CD4-positive, alpha-beta T cell treated with Interleukin-4 for 4 hours (primary cell): ENCODE measurements at places on chromosomes 5 and 9.

DNA sequence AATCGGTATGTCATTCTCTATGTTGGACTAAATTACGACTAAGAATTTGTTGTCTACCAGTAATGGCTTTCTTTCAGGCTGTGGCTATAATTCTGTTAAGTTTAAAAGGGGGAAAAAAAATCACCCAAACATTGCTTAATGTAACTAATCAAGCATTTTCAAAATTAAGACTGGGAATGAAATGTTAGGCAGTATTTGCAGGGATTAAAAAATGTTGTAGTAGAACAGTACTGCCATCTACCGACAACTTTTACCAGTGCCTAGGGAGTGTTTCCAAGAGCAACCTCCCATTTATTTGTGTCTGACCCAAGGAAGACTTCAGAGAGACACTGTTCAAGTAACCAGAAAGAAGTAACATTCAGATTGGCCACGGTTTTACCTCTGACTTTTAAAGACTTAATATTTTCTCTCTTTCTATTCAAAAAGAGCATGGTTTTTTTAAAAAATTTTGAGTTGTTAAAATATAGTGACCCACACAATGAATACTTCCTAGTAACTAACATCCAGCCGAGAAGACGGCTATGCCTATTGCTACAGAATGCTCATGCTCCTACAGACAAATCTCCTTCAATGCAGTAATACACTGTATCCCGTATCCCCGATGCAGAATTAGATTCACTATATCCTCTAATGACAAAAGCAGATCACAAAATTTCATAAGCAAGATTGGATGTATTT is 92.4 kb downstream of the ARL15 start:
- DNase-seq, result peak; percentile 41

DNA sequence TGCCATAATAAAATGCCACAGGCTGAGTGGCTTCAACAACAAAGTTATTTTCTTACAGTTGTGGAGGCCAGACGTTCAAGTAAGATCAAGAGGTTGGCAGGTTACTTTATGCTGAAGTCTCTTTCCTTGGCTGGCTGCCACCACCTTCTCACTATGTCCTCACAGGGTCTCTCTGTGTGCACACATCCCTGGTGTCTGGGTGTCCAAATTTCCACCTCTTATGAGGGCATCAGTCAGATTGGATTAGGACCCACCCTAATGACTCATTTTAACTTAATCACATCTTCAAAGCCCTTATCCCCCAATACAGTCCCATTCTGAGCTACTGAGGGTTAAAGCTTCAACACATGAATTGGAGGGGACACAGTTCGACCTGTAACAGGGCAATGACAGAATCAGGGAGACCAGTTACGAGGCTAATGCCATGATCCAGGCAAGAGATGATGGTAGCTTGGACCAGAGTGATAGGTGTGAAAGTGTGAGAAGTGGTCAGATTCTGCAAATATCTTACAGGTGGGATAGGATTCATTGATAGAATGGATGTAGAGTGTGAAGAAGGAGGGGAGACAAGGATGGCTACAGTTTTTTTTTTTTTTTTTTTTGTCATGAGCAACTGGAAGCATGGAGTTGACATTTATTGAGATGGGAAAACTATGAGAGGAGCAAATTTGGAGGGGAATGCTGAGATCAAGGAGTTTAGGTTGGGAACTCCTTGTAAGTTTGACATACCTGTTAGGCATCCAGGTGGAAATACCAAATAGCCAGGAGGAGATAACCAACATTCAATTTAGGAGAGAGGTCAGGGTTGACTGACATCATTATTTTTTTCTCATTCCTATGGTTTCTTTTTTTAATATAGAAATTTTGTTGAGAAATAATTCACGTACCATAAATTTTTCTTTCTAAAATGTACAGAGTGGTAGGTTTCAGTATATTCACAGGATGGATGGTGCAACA is 39.6 kb upstream of the FGF1 start:
- DNase-seq, result no peak

DNA sequence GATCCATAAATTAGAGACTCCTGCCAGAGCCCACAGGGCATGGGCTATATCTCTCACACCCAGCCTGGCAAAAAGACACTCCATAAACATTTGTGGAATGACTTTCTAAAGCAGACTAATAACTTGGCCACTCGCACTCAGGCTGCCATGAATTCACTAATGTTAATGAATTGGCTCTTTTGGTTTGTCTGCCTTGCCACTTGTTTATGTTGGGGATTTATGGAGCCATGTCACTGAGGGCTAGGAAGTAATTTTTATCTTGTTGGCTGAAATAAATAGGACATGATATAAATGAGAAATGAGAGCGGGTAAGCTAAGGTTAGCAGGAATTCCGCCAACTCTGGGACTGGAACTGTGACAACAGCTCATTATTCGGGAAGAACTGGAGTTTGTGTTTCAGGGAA is 55.2 kb downstream of the DROSHA start:
- no peak for DNase-seq

GRCh38 chr9:133701981-133702797 is 36.0 kb downstream of the SARDH start:
- DNase-seq, result peak; percentile 60

GRCh38 chr5:35664584-35664983 is 46.9 kb downstream of the SPEF2 start:
- DNase-seq, result no peak

DNA sequence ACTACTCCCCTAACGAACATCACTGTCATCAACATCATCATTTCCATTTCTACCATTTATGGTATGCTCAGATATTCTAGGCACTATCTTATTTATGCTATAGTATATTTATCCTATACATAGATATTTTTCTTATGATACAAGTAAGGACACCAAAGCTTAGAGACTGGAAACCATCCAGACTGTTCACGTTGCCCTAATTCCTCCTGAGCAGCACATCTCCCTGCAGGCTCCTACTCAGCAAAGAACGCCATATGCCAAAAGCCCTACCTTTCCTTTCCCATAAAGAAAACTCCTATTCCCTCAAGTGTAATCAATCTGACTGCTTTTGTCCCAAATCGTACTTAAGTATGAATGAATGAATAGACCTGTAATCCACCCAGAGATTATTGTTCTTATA is 247.0 kb downstream of the PRELID2 start:
- no peak for DNase-seq

- no peak for DNase-seq
Measured at GRCh38 chr9:9746826-9747225, 866.0 kb downstream of the PTPRD start.

GRCh38 chr5:78985725-78986223 is 664 bp upstream of the ARSB start:
- DNase-seq, result peak; percentile 54

GRCh38 chr9:120791161-120791560 is 2.1 kb downstream of the FBXW2 start:
- no peak for DNase-seq

GRCh38 chr5:160921423-160922285 is 69.6 kb upstream of the ATP10B start:
- DNase-seq, result no peak

DNA sequence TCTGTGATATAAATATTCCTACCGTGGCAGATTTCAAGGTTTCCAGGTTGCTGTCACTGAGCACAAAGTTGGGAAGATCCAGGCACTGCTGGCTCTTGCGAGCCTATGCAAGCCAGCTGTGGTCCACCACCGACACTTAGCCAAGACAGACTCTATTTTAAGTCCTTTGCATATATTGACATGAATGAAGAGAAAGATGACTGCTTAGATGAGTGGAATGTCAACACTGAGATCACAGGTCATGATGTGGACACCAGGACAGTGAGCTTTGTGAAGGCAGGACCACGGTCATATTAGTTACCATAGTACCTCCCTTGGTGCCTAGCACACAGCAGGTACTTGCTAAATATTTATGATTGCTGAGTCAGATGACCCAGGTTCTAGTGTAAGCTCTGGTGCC is 217.0 kb downstream of the PAPPA start:
- no peak for DNase-seq

- DNase-seq, result peak; percentile 87
Measured at GRCh38 chr5:111530298-111530740, 18.0 kb upstream of the STARD4 start.

GRCh38 chr9:37026113-37026930 is 7.7 kb downstream of the PAX5 start:
- DNase-seq, result no peak

GRCh38 chr9:19759066-19759465 is 29.8 kb downstream of the SLC24A2 start:
- DNase-seq, result no peak

- no peak for DNase-seq
Measured at GRCh38 chr5:140113180-140113698, 670 bp upstream of the PURA start.

DNA sequence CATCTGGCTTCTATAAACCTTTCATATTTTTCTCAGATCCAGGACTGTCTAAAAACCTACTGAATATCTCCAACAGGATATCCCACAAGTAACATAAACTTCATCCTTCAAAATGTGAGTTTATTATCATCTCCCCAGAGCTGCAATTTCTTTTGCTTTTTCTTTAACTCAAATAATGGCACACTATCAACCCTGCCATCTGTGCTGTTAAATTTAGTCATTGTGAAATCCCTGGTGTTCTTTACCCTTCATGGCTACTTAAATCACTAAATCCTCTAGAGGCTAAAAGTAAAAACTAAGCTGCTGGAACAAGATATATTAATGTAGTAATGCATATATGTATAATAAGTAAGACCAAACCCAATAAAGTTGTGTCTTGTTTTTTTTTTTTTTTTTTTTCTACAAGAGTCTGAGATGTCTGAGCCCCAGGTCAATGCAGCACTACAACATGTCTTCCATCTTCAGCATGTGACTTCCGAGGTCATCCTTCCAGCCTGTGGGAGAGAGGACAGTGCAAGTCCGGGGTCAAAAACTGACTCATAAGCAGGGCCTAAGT is 362.9 kb downstream of the ADGRV1 start:
- no peak for DNase-seq

GRCh38 chr5:73387601-73388305 is 60.8 kb downstream of the FOXD1 start:
- peak; percentile 54 for DNase-seq

DNA sequence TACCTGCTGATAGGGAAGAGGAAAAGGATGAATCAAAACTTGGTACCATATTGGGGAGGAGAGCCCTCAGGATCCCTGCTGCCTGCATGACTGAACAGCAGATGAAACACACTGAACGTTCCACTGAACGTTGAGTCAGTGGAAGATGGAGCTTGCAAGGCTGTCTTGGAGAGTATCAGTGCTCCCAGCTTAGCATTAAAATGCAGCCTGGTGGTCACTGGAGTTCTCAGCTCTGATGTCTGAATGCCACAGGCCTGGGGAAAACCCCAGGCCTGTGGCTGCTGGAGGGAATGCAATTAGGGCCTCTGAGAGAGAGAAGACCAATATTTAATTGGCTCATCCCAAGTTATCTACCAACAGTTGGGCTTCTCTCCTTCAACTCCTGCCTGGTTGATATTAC is 54.5 kb downstream of the PDE4D start:
- DNase-seq, result no peak

GRCh38 chr9:64061013-64061627 is 1223.9 kb downstream of the FOXD4L5 start:
- DNase-seq, result no peak

- no peak for DNase-seq
Measured at GRCh38 chr9:86546712-86547111, 192.5 kb upstream of the TUT7 start.

DNA sequence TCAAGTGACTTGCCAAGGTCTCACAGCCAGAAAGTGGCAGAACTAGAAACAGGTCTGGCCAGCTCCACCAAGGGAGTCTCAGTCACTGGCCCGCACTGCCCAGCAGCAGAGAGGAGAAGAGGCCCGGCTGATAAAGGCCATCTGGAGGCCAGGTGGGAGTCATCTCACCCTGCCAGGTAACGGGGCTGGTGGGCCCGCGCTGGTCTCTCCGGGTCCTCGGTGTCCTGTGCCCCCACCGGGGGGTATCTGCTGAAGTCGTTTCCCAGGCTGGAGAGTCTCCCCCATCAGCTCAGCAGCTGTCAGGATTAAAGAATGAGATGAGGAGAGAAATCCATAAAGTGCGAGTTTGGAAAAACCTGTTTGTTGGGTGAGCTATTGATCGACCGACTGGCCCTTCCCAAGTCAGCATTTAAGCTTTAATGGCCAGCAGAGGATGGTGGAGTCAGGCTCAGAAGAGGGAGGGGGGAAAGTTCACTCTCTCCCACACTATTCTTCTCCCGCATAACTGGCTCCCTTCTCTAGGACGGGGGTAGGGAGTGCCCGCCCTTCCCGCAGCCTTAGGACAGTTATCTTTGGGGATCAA is 30.3 kb downstream of the LMX1B start:
- DNase-seq, result no peak

GRCh38 chr5:99398976-99399375 is 470.2 kb upstream of the CHD1 start:
- DNase-seq, result no peak

GRCh38 chr5:160556846-160557245 is 135.2 kb downstream of the PTTG1 start:
- no peak for DNase-seq

DNA sequence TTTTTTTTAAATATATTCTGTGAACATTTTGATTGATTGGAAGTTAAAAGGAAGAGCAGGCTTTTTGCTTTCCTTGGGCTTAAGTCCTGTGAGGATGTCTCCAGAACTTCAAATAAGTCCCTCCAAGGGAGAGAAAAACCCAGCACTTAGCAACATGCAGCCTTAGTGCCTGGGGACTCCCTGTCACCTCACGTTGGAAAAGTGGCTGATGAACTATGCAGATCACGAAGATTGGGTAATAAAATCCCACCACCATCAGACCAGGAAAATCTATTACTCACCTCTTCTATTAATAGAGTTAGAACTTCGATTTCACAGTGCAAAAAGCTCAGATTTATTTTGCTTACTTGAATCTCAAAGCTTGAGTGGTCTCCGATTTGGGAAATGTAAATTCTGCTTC is 507.0 kb downstream of the MAT2B start:
- no peak for DNase-seq

GRCh38 chr9:129182122-129182521 is 4.1 kb upstream of the IER5L start:
- DNase-seq, result no peak

- DNase-seq, result no peak
Measured at GRCh38 chr5:180339583-180340183, 13.5 kb downstream of the GFPT2 start.

DNA sequence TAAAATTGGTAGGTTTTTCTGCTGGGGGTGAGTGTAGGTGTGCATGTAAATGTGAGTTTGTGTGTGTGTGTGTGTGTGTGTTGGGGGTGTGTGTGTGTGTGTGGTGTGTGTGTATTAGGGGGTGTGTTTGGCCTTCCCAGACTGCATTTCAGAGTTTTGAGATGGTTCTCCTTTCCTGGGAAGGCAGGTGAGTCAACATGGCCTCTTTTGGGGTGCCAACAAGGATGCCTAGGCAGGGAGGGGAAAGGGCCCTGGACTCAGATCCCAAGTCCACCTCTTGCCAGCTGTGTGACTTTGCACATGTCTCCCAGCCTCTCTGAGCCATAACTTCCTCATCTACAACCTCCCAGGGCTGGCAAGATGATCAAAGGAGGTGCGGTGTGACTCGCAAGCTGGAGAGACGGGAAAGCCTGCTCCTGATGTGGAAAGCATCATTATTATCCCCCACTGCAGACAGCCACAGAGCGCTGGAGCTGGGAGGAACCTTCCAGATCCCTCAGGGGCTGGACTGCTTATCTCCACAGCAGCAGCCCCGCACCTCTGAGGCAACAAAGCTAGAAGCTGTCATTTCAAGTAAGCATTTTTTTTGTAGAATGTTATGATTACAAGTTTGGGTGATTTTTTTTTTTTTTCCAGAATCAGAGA is 63.5 kb upstream of the TBC1D2 start:
- no peak for DNase-seq
